ENCODE measurements at places on chromosomes 12 and 14. TPM values are rescaled to one million over a fixed set of nuclear protein-coding genes. Genes with fewer than 3 reads are reported as not detected.

The SRGAP1 gene
- total RNA-seq = 15.4 TPM

The TSPAN8 gene
- total RNA-seq = 1.1 TPM

The SMCO2 gene
- not detected for total RNA-seq

The SYNDIG1L gene
- not detected for total RNA-seq

The ETFBKMT gene
- 3.7 TPM for total RNA-seq

The PTPN6 gene
- total RNA-seq = 15.4 TPM

The E2F7 gene
- not detected for total RNA-seq

- peaks cover 16% of the 10 kb centered on the region for H3K4me1 ChIP-seq
- no peak for DNase-seq
- H3K27me3 ChIP-seq = no peaks in the 10 kb centered on the region
- H3K36me3 ChIP-seq = no peaks in the 10 kb centered on the region
- no peak overlapping the region for H3K27ac ChIP-seq
These were observed 9.0 kb downstream of the RCOR1 start for GRCh38 chr14:102601378-102601925.

DNA sequence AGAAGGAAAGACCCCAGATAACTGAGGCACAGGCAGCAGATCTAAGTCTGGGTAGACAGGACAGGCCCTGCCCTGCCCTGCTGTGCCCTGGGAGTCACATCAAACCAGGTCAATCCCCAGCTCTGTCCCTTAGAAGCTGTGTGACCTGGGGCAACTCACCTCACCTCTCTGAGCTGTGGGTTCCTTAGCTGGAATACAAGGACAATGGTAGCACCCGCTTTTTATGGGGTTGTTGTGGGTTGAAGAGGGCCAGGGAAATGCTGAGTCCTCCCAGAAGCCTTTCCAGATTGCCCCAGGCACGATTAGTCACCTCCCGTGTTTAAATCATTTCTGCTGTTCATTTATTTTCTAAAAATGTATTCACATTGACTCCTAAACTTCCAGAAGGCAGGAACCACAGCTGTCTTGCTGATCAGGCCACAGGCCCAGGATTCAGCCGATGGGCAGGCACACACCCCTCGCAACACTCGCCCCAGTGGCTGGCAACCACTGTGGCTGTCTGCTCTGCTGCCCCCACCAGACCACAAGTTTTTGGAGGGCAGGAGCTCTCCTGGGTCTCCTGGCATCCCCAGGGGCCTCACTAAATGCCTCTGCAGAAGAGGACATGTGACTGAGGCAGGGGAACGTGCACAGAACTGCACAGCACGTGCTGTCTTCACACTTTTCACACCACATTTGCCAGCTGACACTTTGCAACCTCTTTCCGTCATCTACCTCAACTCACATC is 3.0 kb downstream of the SELPLG start:
- DNase-seq = no peak
- no peak overlapping the region for H3K4me3 ChIP-seq
- no peaks in the 10 kb centered on the region for H3K27me3 ChIP-seq
- H3K27ac ChIP-seq = peak overlapping the region; percentile 13

DNA sequence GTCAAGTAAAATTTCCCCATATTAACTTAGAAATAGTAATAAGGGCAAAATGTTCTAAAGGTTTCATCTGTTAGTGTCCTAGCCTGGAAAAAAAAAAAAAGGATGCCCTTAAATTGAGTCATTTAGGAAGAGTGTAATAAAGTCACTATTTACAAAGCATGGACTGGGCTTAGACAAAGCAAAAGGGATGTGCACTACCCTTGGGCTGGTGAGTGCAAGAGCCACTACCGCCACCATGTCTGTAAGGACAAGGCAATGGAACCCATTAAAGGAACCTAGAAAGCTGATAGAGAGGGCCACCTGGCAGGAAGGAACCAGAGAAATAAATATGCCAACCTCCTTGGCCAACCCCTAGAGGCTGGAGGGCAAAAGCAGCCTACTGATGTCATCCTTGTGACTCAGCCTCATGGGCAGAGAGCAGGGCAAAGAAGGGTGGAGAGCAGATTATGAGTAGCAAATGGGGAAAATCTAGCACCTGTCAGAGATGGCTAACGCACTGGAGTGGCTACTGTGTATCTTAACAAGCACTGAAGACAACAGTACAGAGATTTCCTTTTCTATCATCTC is 59.5 kb upstream of the FUT8 start:
- H3K36me3 ChIP-seq = no peaks in the 10 kb centered on the region
- DNase-seq = no peak
- H3K4me3 ChIP-seq = no peak overlapping the region
- H3K27ac ChIP-seq = no peak overlapping the region
- no peaks in the 10 kb centered on the region for H3K27me3 ChIP-seq

DNA sequence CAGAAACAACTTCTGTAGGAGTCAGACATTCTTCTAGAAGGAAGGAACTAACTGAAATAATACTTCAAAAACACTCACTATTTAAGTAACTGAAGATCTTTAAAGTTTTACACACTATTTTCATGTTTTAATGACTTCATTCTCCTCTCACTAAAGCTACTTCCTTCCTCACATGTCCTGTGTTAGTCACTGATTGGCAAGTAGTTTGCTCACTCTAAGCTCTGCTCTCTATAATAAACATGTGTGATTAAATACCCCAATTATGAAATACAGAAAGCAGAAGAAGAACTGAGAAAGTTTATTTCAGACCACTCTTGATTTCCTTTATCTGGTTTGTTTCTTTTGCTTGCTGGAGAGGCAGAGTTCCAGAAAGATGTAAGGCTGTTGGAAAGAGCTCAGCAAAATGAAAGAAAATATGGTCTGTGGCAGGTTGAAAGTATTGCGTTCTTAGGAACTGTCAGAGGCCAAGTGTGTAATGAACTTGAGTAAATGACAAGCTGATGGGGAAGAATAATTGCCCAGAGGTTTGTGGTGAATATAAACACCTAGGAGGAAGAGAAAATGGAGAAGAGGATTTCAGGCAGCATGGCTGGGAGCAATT is 522.0 kb upstream of the SEL1L start:
- no peak overlapping the region for H3K27ac ChIP-seq

DNA sequence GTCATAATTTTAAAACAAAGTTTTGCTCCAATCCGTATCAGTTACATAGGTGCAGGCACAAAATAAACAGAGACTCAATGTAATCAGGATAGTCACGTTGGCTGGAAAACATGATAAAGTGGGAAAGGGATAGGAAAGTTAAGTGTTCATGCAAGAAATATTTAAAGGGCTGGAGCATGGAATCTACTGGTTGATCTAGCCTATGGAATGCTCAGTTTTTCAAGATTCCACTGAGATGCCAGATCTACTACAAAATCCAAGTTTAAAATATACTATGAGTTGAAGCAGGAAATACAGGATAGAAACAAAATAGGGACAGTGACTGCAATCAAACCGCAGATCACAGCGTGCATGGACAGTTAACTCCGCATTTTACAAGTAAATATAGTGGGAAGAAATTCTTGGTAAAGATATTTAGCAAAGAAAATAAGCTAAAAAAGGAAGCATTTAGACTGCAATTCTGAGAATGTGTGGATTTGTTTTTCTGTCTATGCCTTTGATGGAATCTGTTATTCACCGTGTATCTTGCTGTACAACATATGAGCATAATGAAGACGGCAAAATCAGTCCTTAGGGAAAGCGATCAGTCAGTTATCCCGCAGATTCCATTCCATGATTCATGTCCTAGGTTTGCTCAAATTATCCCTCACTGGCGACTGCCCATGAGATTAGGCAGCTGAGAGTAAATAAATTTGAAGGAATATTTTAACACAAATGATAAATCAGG is 1044.3 kb downstream of the FLRT2 start:
- H3K27me3 ChIP-seq = no peaks in the 10 kb centered on the region
- H3K36me3 ChIP-seq = no peaks in the 10 kb centered on the region
- no peak for DNase-seq
- H3K4me1 ChIP-seq = no peaks in the 10 kb centered on the region
- H3K4me3 ChIP-seq = no peak overlapping the region
- H3K27ac ChIP-seq = no peak overlapping the region

GRCh38 chr12:44774815-44775411 is 101.2 kb downstream of the NELL2 start:
- no peaks in the 10 kb centered on the region for H3K27me3 ChIP-seq
- no peak for DNase-seq
- H3K36me3 ChIP-seq = no peaks in the 10 kb centered on the region
- H3K27ac ChIP-seq = no peak overlapping the region

GRCh38 chr12:14773685-14774073 is 29.6 kb downstream of the WBP11 start:
- no peaks in the 10 kb centered on the region for H3K27me3 ChIP-seq
- H3K27ac ChIP-seq = peak overlapping the region; percentile 97
- H3K4me1 ChIP-seq = peaks cover 34% of the 10 kb centered on the region
- no peaks in the 10 kb centered on the region for H3K36me3 ChIP-seq
- peak overlapping the region; percentile 88 for H3K4me3 ChIP-seq

DNA sequence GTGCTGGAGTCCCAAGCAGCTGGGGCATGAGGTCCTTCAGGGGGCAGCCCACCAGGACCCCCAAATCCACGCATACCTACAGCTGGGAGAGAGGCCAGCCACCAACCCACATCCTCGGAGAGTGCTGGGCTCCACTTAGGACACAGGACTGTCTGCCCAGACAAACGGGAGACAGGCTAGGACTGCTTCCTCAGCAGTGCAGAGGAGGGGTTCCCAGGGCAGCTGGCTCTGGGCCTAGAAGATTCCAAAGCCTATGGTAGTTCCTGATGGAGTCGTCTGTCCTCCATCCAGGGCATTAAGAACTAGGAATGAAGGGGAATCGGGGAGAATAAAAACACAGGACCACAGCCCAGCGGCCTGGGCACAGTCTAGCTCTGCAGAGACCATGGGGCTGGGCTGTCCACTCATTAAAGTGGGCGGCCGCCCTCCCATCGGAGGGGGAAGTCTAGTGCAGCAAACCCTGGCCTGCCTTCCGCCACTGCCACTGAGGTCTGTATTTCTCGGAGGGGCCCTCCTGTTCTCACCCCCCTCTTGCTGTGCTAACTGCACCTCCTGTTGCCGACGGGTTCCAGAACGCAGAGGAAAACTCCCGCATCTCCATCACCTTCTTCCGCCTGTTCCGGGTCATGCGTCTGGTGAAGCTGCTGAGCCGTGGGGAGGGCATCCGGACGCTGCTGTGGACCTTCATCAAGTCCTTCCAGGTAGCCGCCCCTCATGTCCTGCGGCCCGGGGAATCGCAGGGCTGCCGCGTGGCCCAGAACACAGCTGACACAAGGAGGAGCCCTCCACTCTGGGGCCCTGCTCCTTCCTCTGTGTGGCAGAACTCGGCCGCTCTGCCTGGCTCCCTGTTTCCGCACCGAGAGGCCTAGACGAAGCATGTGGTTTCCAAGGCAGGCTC is 143.5 kb upstream of the FKBP4 start:
- peaks cover 55% of the 10 kb centered on the region for H3K36me3 ChIP-seq
- H3K27ac ChIP-seq = no peak overlapping the region
- peaks cover 16% of the 10 kb centered on the region for H3K4me1 ChIP-seq
- no peak for DNase-seq
- H3K4me3 ChIP-seq = no peak overlapping the region
- H3K27me3 ChIP-seq = no peaks in the 10 kb centered on the region

GRCh38 chr12:124381456-124382296 is 86.8 kb downstream of the RFLNA start:
- H3K4me3 ChIP-seq = no peak overlapping the region
- H3K27me3 ChIP-seq = no peaks in the 10 kb centered on the region
- peak; percentile 99 for DNase-seq
- H3K27ac ChIP-seq = peak overlapping the region; percentile 95
- H3K4me1 ChIP-seq = peaks cover 69% of the 10 kb centered on the region

- no peaks in the 10 kb centered on the region for H3K36me3 ChIP-seq
- H3K27me3 ChIP-seq = no peaks in the 10 kb centered on the region
These were observed 31.1 kb downstream of the RMST start for GRCh38 chr12:97493731-97494130.

DNA sequence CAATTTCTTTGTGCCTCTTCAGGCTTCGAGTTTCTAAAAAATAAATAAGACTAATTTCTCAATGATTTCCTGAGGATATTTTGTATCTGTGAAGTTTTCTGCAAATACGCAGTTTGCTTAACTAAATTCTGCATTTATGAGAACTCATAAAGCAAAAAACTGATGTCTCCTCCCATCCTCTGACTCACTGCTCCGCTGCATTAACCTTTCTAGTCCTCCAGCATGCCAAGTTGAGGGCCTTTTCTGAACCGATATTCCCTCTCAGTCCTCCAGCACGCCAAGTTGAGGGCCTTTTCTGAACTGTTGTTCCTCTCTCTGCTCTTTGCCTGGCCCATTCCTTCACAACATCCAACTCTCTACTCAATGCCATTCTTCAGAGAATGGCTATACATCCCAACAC is 3.2 kb downstream of the IPO8 start:
- peaks cover 26% of the 10 kb centered on the region for H3K4me1 ChIP-seq
- no peak for DNase-seq
- no peak overlapping the region for H3K27ac ChIP-seq
- H3K4me3 ChIP-seq = no peak overlapping the region
- no peaks in the 10 kb centered on the region for H3K27me3 ChIP-seq

DNA sequence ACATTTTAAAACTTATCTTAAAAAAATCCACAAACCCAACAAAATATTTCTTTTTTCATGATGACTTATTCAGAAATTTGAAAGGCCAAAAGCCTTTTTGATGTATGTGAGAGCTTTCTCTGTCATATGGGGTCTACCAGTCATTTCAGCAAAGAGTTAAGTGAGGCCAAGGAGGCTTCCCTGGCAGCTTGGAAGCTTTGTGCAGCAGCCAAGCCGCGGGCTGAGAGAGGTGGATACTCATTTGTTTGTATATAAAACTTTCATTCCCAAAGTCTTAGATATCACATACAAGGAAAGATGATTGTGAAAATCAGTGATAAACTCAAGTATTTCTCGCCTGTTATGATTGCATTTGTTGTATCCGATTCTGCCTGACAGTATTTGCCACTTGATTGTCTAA is 48.5 kb upstream of the RNU6-8 start:
- H3K27me3 ChIP-seq = no peaks in the 10 kb centered on the region
- no peak overlapping the region for H3K4me3 ChIP-seq
- H3K4me1 ChIP-seq = peaks cover 37% of the 10 kb centered on the region
- H3K36me3 ChIP-seq = no peaks in the 10 kb centered on the region
- DNase-seq = peak; percentile 75
- peak overlapping the region; percentile 28 for H3K27ac ChIP-seq
